Stimulated activated CD4-positive, alpha-beta T cell treated with anti-CD3 and anti-CD28 coated beads, TNF-alpha, amount 100 ng/mL, for 24 hours (primary cell): ENCODE measurements at places on chromosomes 4 and X.

- no peak for DNase-seq
Measured at GRCh38 chr4:26751838-26752237, 108.8 kb upstream of the STIM2 start.

GRCh38 chr4:2722033-2722432, 34.1 kb downstream of the TNIP2 start:
- no peak for DNase-seq

DNA sequence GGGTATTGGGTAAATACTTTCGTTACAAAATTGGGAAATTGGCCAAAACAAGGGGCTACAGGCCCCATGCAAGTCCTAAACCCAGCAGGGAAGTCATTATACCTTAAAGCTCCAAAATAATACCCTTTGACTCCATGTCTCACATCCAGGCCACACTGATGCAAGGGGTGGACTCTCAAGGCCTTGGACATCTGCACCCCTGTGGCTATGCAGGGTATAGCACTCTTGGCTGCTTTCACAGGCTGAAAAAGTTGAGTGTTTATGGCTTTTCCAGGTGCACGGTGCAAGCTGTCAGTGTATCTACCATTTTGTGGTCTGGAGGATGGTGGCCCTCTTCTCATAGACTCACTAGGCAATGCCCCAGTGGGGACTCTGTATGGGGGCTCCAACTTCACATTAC, 326.5 kb downstream of the TEX13C start:
- no peak for DNase-seq

- DNase-seq: peak; percentile 52
Measured at GRCh38 chr4:8419222-8420041, 21.1 kb downstream of the ACOX3 start.

- DNase-seq: no peak
Measured at GRCh38 chr4:90544532-90545045, 417.4 kb downstream of the CCSER1 start.

DNA sequence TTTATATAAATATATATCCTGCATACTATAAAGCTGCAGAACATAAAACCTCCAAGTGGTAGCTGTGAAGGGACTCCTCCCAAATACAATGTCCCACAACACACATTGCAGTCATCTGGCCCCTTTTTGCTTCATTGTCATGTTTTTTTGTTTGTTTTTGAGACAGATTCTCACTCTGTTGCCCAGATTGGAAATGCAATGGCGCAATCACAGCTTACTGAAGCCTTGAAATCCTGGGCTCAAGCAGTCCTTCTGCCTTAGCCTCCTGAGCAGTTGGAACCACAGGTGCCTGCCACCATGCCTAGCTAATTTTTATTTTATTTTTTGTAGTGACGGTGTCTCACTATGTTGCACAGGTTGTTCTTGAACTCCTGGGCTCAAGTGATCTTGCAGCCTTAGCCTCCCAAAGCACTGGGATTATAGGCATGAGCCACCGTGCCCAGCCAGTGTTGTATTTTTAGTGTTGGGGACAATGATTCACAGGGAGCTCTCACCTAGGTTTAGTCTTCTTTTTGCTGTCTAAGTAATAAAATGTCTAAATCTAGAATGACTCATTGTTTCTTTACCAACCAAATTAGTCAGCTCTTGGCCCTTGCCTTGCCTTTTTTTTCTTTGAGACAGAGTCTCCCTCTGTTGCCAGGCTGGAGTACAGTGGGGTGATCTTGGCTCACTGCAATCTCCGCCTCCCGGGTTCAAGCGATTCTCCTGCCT, 24.0 kb upstream of the XIAP start:
- DNase-seq: peak; percentile 25
